Glutamatergic neuron (in vitro differentiated cells): ENCODE measurements at places on chromosomes 2 and 18.

- no peak for DNase-seq
- no peaks in the 10 kb centered on the region for H3K36me3 ChIP-seq
- H3K27me3 ChIP-seq, result peaks cover 2% of the 10 kb centered on the region
- no peak overlapping the region for H3K27ac ChIP-seq
- no peak overlapping the region for H3K4me3 ChIP-seq
Observed at GRCh38 chr2:10530607-10531239, 82.6 kb upstream of the ODC1 start.

- H3K4me3 ChIP-seq, result no peak overlapping the region
- H3K36me3 ChIP-seq, result no peaks in the 10 kb centered on the region
- peaks cover 2% of the 10 kb centered on the region for H3K4me1 ChIP-seq
- no peak overlapping the region for H3K27ac ChIP-seq
- peaks cover 1% of the 10 kb centered on the region for H3K27me3 ChIP-seq
- DNase-seq, result no peak
Observed at GRCh38 chr2:102770506-102770905, 8.7 kb downstream of the TMEM182 start.

GRCh38 chr18:53375621-53376020 lies 848.8 kb downstream of the MBD2 start:
- no peak for DNase-seq
- H3K27me3 ChIP-seq, result no peaks in the 10 kb centered on the region
- no peak overlapping the region for H3K27ac ChIP-seq
- H3K4me3 ChIP-seq, result no peak overlapping the region
- no peaks in the 10 kb centered on the region for H3K36me3 ChIP-seq
- H3K4me1 ChIP-seq, result no peaks in the 10 kb centered on the region

- no peak overlapping the region for H3K27ac ChIP-seq
- no peak overlapping the region for H3K4me3 ChIP-seq
- no peaks in the 10 kb centered on the region for H3K36me3 ChIP-seq
- peaks cover 2% of the 10 kb centered on the region for H3K27me3 ChIP-seq
Observed at GRCh38 chr2:66101206-66101605, 333.7 kb upstream of the MEIS1 start.

GRCh38 chr2:230872968-230873660 lies 8.4 kb downstream of the ITM2C start:
- H3K27me3 ChIP-seq, result peaks cover 14% of the 10 kb centered on the region
- peaks cover 26% of the 10 kb centered on the region for H3K4me1 ChIP-seq
- no peak overlapping the region for H3K27ac ChIP-seq
- H3K36me3 ChIP-seq, result no peaks in the 10 kb centered on the region
- DNase-seq, result no peak
- H3K4me3 ChIP-seq, result no peak overlapping the region

- DNase-seq, result no peak
- no peak overlapping the region for H3K4me3 ChIP-seq
- peak overlapping the region; percentile 77 for H3K27ac ChIP-seq
- H3K36me3 ChIP-seq, result no peaks in the 10 kb centered on the region
Observed at GRCh38 chr2:5387406-5387805, 304.8 kb upstream of the SOX11 start.

- no peak for DNase-seq
- H3K27ac ChIP-seq, result no peak overlapping the region
- H3K27me3 ChIP-seq, result peaks cover 2% of the 10 kb centered on the region
- H3K4me3 ChIP-seq, result no peak overlapping the region
- H3K4me1 ChIP-seq, result peaks cover 4% of the 10 kb centered on the region
Observed at GRCh38 chr2:98656800-98657199, 48.4 kb downstream of the UNC50 start.

DNA sequence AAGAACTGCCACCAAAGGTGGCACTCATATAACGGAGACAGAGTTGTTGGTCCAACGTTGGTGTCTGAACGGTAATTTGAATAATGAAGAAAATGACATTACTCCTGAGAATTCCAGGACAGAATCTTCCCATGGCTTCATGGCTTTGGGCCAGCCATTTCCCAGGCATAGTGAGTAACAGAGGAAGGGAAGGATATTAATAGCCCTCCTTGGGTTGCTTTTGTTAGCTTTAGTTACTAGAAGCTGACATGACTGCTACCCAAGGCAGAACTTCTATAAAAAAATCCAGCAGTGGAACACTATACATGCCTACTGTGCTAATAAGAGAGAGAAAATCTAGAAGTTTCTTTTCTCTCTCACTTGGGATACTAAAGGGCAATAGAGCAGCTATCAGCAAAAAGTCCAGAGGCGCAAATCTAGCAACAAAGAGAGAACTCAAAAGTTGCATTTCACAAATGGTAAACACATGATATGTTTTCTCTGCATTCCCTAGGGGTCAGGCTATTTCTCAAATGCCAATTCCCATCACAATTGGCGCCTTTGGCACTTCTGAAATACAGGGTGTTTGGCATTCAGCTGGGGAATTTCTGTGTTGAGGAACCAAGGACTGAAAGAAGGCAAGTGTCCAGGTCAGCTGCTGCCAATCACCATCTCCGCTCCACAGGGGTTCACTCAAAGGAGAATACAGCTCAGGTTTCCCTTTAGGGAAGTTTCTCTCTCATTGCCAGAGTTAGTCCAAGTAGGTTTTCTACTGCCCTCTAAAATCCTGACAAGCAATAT lies 160.8 kb upstream of the KYNU start:
- H3K27ac ChIP-seq, result no peak overlapping the region
- no peaks in the 10 kb centered on the region for H3K4me1 ChIP-seq
- no peaks in the 10 kb centered on the region for H3K36me3 ChIP-seq
- H3K4me3 ChIP-seq, result no peak overlapping the region
- no peak for DNase-seq
- H3K27me3 ChIP-seq, result no peaks in the 10 kb centered on the region

GRCh38 chr18:13568443-13569392 lies 157.6 kb downstream of the FAM210A start:
- no peaks in the 10 kb centered on the region for H3K27me3 ChIP-seq
- H3K4me1 ChIP-seq, result peaks cover 1% of the 10 kb centered on the region
- DNase-seq, result no peak
- no peak overlapping the region for H3K4me3 ChIP-seq
- no peaks in the 10 kb centered on the region for H3K36me3 ChIP-seq
- H3K27ac ChIP-seq, result no peak overlapping the region

GRCh38 chr2:226828191-226828590 lies 7.7 kb upstream of the RHBDD1 start:
- DNase-seq, result no peak
- no peak overlapping the region for H3K27ac ChIP-seq
- no peaks in the 10 kb centered on the region for H3K27me3 ChIP-seq
- no peak overlapping the region for H3K4me3 ChIP-seq

DNA sequence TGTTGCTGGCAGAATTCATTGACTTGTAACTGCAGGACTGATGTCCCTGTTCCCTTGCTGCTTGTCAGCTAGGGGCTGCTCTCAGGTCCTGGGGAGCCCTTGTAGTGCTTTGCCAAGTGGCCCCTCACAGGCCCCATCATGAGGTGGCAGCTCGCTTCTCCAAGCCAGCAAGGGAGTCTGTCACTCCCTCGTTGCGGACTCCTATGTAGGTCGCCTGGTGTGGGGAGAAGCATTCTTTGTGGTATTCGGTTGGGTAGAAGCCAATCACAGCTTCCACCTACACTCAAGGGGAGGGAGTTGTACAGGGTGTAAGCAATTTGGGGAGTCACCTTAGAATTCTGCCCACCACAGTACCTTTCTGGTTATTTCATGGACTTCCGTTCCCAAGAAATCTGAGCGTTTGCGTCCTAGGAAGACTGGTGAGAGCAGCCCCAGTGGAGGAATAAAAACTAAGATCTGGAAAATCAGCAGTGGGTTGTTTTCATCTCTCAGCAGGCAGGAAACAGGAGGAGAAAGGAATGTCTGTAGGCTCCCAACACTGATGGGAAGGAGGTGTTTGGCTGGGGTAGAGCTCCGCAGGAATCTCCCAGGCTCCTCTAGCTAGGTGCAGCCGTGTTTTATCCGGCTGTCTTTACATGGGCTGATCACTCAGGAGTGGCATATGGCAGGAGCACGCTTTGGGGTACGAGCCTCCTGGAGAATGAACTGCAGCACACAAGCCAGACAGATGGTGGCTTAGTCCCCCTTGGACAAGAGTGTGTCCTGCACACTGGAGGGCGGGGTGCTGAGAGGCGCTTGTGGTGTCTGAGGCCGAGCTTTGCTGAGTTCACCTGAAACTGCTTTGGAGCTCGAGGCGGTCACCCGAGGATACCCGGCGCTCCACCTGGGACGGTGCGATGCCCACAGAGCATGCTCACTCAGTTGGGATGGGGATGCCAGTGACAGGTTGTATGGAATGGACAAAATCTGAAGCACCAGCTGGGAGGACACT lies 58.3 kb downstream of the LDLRAD4 start:
- no peak overlapping the region for H3K27ac ChIP-seq
- DNase-seq, result no peak
- no peak overlapping the region for H3K4me3 ChIP-seq
- H3K4me1 ChIP-seq, result peaks cover 11% of the 10 kb centered on the region
- H3K36me3 ChIP-seq, result peaks cover 1% of the 10 kb centered on the region

DNA sequence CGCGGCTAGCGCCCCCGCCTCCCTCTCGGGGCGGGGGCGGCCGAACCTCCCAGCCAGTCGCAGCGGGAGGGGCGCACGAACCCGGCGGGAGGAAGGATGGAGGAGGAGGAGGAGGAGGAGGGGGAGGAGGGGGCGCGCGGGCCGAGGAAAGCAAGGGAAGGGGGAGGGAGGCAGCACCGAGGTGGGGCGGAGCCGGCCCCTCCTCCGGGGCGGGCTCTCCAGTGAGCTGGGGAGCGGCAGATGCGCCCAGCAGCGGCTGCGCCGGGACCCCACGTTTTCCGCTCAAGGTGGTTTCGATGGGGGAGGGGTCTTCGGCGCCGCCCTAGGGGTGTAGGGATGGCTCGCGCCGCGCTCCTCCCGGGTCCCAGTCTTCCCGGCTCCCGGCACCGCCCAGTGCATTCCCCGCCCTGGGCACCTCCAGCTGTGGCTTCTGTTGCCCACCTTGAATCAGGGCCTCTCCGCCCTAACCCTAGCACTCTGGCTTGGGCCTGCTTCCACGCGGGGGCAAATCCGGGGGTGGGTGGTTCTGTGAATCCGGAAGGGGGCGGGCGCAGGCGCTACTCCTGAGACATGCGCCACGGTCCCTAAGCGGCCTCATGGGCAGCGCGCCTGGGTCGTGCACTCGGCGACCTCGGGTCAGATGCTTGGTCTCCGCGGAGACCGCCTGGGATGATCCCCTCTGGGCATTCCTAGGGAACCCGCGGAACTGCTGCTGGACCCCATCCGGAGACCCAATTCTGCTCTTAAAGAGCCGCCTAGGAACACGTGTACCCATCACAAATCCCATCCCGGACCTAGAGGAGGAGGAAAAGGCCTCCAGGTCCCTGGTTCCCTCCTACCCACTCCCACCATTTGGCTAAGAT lies at the start of gene FBXO41:
Gene FBXO41 (minus strand): TSS at position 183 of the 863 bp plus-strand sequence. CDS start 14,848 bp downstream, outside the sequence.
- H3K4me1 ChIP-seq, result peaks cover 3% of the 10 kb centered on the region
- H3K4me3 ChIP-seq, result peak within 1 kb of the TSS; percentile 89
- peak; percentile 76 for DNase-seq
- peak within 1 kb of the TSS; percentile 72 for H3K27ac ChIP-seq

GRCh38 chr2:42622943-42623676 lies 54.7 kb downstream of the MTA3 start:
- no peak overlapping the region for H3K4me3 ChIP-seq
- no peaks in the 10 kb centered on the region for H3K4me1 ChIP-seq
- no peak for DNase-seq
- H3K36me3 ChIP-seq, result peaks cover 10% of the 10 kb centered on the region
- H3K27ac ChIP-seq, result no peak overlapping the region

DNA sequence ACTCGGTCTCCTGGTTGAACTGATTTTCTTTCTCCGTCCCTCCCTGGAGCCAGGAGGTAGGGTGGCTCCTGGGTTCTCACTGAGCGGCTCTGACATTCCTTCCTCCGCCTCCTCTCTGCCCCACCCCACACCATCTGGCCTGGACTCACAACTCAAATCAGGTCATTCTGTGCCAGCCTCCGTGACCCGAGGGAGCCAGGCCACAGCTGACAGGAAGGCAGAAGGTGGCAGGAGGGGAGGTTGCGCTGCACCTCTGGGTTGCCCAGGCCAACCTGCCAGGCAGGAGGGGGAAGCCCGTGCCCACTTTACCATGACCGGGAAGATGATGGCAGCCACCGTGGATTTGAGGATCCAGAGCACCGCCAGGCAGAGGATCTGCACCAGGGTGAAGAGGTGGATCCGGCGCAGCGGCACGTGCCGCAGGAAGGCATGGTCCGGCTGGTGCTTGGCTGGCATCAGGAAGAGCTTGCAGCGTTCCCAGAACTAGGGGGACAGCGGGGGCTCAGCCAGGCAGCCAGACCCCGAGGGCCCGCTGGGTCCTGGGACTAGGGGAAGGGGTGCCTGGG lies 28.3 kb downstream of the MTHFD2 start:
- H3K27me3 ChIP-seq, result peaks cover 4% of the 10 kb centered on the region
- peak overlapping the region; percentile 10 for H3K27ac ChIP-seq
- peaks cover 15% of the 10 kb centered on the region for H3K4me1 ChIP-seq
- no peaks in the 10 kb centered on the region for H3K36me3 ChIP-seq
- DNase-seq, result peak; percentile 49
